ENCODE measurements at places on chromosomes 2 and 18.

DNA sequence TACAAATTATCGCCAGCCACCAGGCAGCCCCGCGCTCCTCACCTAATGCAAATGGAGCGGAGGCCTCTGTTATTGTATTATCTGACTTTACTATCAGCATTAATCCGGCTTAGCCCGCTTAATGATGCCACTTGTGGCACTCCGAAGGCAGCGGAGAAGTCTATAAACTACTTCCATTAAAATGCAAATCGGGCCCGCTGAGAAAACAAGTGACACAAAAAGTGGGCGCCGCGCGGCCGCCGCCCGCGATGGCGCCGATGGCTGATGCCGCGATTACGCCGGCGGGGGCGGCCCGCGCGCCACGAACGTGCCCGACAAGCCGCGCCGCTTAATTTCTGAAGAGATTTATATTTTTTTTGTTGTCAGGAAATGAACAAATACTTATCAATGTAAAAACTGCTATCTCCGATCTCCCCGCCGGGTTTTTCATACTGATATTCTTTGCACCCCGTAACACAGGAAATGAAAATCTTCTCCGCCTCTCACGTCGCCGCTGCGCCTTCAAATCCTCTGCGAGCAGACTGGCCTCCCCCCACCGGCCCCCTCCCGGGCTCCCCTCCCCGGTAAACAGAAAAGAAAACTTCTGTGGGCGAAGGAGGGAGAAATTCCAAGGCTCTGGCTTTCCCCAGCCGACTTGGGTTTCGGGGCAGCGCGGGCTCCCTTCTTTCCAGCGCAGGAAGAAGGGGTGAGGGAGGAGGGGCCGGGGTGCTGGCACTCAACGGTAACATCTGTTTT lies 221.8 kb downstream of the INSIG2 start:
- DNase-seq = peak; percentile 23

DNA sequence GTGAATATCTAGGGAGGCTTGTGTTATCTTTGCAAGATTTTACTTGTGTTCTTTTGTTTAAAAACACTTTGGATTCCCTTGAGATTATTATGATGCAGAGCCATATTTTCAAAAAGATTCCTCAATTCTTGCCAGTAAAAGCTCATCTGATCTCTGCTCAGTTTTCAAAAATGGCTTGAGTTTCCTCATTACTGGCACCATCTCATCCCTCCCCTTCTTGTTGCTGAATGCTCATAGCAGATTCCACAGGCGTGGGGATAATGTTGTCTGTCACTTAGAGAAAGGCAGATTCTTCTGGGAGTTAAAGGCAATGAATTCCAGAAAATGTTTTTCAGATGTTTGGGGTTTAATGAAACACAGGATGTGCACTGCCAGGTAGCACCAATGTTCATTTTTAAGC lies 170.4 kb upstream of the TANK start:
- DNase-seq = no peak

GRCh38 chr2:231765496-231765929 lies 15.6 kb downstream of the PDE6D start:
- DNase-seq = no peak

DNA sequence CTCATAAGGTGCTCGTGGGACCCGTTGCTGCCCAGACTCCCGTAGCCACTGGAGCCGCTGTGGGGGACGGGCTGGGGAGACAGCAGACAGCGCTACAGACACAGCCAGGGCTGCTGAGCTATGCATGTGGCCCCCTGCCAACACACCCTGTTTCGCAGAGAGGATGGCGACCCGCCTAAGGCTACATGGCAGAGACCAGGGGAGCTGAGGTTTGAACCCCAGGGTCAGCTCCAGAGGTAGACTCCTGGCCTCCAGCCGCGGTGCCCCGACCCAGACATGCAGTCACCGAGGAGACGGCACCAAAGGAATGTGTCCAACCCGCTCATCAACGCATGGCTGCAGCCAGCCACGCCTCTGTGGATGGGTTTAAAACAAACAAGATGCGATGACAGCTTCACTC lies 21.0 kb upstream of the HES6 start:
- DNase-seq = no peak

DNA sequence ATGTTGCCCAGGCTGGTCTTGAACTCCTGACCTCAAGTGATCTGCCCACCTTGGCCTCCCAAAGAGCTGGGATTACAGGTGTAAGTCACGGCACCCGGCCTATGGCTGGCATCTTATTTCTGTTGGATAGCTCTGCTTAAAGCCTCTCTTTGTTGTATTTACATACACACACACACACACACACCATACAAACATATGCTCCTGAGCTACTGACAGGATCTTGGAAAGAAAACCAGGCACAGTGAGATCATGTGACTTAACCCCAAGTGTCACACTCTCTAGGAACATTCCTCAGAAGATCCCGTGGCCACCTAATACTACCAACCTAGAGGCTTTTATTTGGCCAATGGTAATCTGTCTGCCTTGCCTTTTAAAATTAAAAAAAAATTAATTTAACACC lies 85.1 kb upstream of the HAAO start:
- no peak for DNase-seq

- no peak for DNase-seq
These were observed 69.7 kb downstream of the LYPD6 start for GRCh38 chr2:149399934-149400615.

DNA sequence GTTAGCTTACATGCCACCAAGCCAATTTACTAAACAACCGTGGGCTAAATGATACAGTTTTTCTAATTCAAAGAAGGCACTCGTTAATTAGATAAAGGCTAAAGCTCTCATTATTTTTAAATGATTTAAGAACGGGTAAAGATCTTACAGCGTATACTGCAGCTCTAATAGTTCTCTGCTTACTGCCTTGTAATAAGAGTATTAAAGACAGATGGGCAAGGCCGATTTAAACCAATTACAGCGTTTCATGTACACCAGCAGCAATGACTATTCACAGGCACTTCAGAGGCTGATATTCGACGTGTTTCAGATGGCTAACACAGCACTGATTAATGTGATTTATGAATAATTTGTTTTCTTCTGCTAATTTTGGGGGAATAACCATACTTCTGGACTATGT lies 259.3 kb downstream of the ZNF407 start:
- no peak for DNase-seq

DNA sequence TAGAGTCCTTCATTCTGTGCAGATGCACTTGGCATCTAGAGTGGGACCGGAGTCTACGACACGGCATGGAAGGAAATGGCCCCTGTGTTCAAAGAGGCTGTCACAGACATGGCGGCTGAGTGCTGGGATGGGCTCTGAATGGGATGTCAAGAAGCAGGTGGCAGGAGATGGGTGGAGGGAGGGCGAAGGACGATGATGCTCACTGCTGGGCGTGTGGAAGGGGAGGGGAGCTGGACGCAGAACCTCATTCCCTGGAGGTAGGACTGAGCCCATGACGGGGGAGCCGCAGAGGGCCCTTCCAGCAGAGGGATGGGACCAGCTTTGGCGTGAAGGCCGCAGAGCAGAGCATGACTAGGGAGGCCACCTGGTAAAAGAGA lies 18.8 kb upstream of the ALPI start:
- no peak for DNase-seq

DNA sequence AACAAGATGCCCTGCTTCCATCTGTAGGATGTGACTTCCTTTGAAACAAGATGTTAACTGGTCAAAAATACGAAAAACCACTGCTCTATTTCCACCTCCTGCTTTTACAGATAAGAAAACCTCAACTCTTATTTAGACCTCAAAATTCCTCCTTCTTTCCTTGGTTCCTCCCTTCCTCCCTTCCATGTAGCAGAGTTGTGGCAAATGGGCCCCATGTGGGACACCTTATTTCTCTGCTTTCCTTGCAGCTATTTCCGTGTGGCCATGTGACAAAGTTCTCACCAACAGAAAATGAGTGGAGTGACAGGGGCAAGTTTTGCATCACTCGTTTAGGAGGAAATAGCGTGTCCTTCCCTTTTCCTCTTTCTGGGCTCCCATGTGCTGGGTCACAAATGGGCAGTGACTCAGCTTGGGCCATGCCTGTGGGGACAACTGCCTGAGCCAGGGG lies 69.4 kb upstream of the SMAD2 start:
- no peak for DNase-seq

GRCh38 chr2:120559401-120559800 lies 176.3 kb upstream of the GLI2 start:
- no peak for DNase-seq
